Posterior cingulate gyrus (tissue), 11 donors: ENCODE measurements at places on chromosomes 1 and 21.

- peak; percentile 4 for DNase-seq
Measured at GRCh38 chr1:116763787-116764465, 9.7 kb downstream of the CD2 start.

DNA sequence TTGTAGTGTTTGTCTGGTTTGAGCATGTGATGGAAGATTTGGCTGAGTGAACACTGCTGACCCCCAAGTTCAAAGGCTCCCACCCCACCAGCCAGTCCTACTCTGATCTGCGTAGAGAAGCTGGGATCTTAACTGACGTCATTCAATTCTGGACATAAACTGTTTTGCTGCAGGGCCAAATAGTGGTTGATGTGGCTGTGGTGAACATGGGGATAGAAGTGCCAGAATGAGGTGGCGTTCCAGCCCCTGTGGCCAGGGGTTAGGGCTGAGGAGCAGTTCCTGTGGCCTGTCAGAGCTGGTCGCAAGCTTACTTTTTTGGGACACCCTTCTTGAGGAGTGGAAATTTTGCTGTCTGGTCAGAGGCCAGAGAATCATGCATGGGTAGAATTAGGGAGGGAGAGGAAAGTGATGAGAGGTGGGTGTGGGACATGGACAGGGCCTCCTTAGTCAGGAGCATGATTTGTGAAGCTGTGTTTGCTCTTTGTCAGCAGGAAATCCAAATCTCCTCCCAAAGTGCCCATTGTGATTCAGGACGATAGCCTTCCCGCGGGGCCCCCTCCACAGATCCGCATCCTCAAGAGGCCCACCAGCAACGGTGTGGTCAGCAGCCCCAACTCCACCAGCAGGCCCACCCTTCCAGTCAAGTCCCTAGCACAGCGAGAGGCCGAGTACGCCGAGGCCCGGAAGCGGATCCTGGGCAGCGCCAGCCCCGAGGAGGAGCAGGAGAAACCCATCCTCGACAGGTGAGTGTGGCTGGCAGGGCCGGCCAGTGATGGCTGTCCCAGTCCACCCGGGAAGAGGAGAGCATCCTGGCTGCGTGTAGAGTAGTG lies 25.9 kb downstream of the SZRD1 start:
- DNase-seq, result no peak

DNA sequence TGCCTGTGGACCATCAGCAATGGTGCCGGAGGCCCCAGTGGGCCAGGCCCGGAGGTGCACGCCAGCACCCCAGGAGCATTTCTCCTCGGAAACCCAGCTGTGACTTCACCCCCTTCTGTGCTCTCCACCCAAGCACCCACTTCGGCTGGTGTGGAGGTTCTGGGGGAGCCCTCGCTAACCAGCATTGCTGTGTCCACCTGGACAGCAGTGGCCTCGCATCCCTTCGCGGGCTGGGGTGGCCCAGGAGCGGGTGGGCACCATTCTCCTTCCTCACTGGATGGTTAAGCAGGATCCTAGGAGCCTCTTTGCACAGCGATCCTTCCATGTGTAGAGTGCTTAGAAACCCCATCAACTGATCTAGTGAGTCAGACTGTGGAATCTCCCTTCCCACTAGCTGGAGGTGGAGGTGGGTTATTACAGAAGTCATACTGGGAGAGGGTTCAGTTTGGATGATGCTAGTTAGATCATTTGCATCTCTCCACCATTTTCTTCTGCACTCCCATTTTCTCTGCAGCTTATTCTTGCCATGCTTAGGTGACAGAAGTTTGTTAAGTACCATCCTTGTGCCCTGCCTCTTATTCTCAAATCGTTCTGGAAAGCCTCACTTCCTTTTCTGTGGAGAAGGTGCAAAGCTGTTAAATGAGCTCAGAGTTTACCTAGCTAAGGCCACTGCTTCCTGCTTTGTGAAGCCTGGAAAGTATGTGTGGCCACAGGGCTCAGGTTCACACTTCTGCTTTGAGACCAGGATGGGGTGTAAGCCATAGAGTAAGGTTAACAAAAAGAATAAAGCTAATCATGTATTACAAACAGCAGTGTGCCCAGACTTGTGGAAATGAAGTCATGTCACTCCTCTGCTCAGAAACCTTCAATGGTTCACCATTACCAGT lies 32.3 kb downstream of the TBX19 start:
- DNase-seq, result no peak

DNA sequence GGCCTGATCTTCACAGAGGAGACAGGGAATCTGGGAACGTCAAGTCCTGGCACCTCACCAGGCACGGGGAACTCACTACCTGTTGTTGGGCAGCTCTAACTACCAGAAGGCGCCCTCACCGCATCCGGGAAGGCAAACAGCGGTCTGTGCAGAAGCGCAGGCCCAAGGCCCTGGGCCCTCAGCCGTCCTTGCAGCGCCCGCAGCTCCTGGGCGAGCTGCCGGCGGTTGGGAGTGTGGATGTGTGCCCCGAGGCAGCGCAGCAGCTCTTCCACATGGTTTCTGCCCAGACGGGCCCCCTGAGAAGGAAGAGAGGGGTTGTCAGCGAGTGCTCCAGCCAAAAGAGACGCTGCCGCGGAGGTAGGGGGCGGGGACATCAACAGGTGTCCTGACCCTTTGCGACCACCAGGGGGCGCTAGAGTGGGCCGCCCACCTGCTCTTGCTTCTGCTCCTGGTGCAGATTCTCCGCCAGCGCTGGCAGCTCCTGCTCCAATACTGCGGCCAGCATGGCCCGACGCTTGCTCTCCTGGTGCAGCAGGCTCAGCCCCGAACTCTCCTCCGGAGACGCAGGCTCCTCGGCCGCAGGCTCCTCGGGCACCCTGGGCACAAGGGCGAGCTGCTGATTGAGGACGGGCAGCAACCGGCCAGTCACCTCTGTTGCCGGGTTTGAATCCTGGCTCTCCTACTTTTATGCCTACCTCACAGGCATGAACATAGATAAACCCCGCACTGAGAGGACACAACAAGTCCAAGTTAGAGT lies 9.3 kb downstream of the MAP3K6 start:
- peak; percentile 64 for DNase-seq

GRCh38 chr1:180981596-180982387 lies 40.9 kb downstream of the STX6 start:
- DNase-seq, result no peak

DNA sequence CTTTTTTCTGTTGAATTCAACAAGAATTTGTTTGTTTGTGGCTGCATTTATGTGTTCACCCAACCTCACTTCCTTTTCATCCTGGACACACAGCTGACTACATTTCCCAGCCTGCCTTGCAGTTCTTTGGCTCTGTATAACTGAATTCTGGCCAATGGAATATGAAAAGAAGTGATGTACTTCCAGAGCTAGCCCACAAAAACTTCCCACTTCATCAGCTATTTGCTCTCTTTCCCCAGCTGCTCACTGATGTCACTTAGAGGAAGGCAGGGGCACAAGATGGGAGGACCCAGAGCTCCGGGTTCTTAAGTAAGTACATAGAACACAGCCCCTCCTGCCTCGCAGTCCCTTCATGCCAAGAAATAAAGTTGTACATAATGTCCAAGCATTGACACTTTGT lies 235.0 kb upstream of the FGGY start:
- no peak for DNase-seq

- no peak for DNase-seq
Measured at GRCh38 chr1:232291261-232291660, 338.7 kb downstream of the SIPA1L2 start.

DNA sequence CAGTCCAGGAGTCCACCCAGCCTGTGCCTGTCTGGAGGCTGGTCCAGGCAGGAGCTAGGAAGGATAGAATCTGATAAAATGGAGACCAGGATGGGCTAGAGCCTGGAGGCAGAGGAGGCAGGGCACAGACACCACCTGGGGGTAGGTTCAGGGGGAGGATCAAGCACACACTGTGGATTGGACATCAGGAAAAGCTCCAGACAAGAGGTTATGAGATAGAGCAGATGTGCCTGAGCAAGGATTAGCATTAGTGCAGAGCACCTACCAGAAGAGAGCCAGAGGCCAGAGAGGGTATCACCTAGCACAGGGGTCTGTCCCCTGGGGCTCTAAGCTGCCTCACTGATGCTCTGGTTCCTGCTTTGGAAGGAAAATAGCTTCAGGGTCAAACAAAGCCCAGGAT lies 216.7 kb upstream of the ZC3H12A start:
- DNase-seq, result no peak

DNA sequence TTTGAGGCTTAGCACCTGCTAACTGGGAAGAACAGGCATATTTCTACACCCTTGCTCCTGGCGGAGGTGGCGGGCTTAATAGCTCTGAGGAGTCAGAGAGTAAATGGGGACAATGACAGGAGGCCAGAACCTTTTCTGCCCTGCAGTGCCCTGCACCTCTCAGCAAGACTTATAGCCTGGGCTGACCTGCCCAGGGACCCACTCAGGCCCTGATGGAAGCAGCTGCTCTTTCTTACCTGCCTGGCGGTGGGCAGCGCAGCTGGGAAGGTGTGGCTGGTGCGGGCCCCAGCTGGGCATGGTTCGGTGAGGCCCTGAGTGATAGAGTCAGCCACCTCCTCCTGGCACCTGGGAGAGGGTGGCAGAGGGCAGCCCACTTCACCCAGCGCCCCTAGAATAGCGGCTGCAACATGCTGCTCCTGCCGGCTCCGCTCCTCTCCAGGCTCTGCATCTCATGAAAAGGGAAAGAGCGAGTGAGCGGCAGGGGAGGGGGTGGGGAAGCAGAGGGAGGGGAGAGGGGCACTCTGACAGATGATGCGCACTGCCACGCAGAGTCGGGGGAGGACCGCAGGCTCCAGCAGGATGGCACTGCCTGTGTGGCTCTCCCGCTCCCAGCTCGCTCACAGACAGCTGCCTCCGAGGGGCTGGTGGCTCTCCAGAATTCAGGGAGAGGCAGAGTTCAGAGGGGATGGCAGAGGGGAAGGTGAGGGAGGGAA lies at the start of gene RGS8:
Gene RGS8, minus strand, starts transcription at position 472 of the 713 bp plus-strand sequence. CDS start 14,938 bp downstream, outside the sequence.
- no peak for DNase-seq

GRCh38 chr1:46421739-46422138 lies 27.6 kb downstream of the FAAH start:
- no peak for DNase-seq

- DNase-seq, result no peak
Measured at GRCh38 chr1:67194209-67194863, 28.1 kb downstream of the IL23R start.

GRCh38 chr1:106979371-106979770 lies 77.1 kb upstream of the PRMT6 start:
- no peak for DNase-seq

DNA sequence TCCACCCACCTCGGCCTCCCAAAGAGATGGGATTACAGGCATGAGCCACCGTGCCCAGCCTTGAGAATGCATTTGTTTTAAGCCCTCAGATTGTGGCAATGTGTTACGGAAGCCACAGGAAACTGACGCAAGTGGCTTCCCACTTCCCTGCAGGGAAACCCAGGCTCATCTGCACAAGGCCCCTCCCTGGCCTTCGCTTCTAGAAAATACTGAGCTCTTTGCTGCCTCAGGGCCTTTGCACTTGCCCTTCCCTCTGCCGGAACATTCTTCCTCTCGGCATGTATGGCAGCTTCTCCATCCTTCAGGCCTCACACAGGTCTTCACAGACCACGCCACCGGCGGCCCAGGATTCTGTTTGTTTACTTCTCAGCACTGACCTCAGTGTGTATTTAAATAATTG lies 137.0 kb upstream of the TMEM51 start:
- DNase-seq, result no peak

- DNase-seq, result no peak
Measured at GRCh38 chr1:151993734-151994496, at the start of gene S100A10. Gene S100A10 (minus strand): TSS chr1:151993859. CDS start chr1:151986230, 7,629 bp downstream.

DNA sequence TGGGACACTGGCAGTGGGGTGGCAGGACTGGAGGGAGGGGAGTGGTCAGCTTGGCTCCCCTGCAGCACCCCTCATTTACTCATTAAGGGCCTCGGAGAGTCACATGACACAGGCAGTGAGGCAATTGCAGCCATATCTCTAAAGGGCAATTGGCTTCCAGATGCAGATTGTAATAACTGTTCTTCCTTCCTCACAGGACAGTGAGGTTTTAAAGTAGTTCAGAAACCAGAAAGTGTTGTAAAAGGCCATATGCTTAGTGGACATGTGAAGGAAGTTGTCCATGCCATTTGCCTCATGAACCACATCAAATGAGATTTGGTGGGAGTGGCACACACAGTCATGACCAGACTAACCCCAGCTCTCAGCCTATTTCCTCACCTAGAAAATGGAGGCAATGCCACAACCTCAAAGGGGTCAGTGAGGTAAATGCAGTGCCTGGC lies 11.1 kb downstream of the MTX1 start:
- peak; percentile 53 for DNase-seq

DNA sequence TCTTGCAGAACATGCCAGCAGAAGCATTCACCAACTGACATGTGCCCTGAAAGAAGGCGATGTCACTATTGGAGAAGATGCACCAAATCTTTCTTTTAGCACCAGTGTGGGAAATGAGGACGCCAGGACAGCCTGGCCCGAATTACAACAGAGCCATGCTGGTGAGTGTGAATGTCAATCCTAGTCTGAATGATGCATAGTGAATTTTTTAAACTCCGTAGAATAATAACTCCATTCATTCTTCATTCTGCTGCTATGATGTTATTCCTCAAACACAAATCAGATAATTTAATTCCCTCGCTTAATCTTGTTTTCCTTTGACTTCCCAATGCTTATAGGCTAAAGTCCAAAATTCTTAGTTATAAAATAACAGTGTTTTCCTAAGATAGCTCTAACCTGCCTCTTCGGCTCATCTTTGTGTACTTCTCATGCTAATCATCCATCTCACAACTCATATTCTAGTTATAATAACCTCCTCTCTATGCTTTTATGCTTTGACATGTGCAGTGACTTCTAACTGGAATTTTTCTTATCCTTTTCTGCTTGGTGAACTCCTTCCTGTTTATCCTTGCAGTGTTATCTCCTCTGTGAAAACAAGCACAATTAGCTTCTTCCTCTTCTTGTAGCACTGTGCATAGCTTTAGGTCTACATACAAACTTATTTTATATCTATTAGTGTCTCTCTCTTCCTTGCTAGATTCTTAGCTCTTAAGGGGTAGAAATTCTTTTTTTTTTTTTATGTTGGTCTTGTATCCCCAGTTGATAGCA lies 14.4 kb downstream of the SDCCAG8 start:
- DNase-seq, result no peak

DNA sequence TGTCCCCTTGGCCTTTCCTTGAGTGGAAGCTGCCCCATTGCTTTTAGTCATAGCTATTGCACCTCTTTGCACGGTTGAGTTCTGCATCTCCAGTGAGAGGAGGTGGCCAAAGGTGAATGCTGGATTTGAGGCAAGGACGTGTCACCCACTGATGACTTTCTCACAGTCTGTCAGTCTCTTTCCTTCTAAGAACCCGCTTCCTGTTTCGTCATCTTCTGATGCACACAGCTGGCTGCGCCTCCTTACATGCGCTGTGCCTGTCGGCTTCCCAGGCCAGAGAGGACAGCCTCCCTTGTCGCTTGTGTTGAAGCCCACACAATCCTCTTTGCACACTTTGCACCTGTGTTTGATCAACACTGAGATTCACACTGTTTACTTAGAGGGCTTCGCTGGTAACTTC lies 41.8 kb upstream of the PWP2 start:
- no peak for DNase-seq
